Stimulated activated naive B cell treated with anti-CD40 and anti-IgM and Interleukin-4, amounts not matched to agents 10 μg/mL and 1 μg/mL and 100 μg/mL, for 72 hours (primary cell): ENCODE measurements at places on chromosomes 11 and 22.
A peak's percentile ranks its signal among the peaks of the same experiment; 100 is the strongest.

GRCh38 chr11:127247261-127247851 lies 246.8 kb upstream of the KIRREL3 start:
- H3K4me3 ChIP-seq = no peak overlapping the region
- no peak overlapping the region for H3K27ac ChIP-seq
- DNase-seq = no peak
- no peaks in the 10 kb centered on the region for H3K4me1 ChIP-seq
- H3K27me3 ChIP-seq = no peaks in the 10 kb centered on the region
- H3K36me3 ChIP-seq = no peaks in the 10 kb centered on the region

DNA sequence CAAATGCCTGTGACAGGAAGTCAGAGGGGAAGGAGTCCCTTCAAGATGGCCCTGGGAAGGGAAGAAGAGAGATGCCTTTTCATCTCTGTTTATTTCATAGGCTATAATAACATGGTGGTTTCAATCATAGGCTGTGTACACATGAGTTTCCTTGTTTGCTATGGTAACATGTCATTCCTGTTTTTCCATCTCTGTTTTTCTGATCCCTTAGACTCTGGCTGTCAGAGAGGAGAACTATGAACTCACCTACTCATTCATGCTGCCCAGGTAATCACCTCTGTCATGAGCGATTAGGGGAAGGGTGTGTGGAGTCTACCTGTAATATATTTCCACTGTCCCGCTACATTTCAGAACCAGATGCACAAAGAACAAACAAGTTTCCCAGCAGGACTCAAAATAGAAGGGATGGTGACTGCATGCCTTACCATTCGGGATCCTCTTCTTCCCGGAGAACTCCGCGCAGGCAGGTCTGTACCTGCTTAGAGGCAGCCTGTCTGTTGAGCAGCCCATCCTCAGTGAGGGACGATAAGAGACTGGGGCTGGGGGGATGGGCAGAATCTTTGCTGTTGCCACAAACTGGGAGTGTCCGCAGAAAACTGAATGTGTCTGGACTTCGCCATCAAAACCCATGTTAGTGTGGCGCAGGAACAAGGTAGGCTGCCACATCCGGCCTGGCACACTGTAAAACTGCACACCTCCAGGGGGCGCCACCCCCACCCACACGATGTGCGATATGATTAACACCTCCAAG lies 7.1 kb upstream of the PEX26 start:
- H3K36me3 ChIP-seq = no peaks in the 10 kb centered on the region
- H3K27me3 ChIP-seq = no peaks in the 10 kb centered on the region
- no peak overlapping the region for H3K27ac ChIP-seq

DNA sequence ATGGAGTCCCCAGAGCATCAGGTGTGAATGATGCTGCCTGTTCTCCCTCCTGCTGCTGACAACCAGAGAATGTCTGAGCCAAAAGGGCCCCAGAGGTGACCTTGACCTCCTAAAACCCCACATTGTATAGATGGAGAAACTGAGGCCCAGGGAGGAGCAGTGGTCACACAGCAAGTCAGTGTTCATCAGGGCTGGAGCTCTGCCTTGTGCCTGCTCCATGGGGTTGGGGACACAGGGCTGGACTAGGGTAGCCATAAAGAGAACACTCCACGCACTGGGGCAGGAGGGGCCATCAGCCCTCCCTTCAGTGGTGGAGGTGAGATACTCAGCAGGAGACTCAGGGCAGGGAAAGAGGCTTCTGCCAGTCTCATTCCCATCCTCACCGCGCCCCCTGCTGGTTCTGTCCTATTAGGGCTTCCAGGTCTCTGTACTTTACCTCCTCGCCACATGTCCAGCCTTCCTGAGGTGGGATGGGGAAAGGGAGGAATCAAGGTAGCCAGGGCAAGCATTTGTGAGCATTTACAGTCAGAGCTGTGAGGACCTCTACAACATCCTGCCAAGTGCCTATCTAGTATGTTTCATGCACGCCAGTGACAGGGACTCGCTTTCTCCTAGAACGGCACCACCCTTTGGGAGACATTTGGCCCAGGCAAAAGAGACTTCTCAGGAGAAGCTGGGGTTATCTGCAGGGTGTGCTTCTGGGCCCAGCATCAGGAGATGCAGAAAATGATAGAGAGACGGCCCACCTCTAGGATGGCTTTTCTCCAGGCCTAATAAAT lies 43.2 kb downstream of the NEU3 start:
- no peak overlapping the region for H3K4me3 ChIP-seq
- no peaks in the 10 kb centered on the region for H3K36me3 ChIP-seq
- peak; percentile 29 for DNase-seq
- H3K4me1 ChIP-seq = peaks cover 7% of the 10 kb centered on the region
- no peaks in the 10 kb centered on the region for H3K27me3 ChIP-seq

DNA sequence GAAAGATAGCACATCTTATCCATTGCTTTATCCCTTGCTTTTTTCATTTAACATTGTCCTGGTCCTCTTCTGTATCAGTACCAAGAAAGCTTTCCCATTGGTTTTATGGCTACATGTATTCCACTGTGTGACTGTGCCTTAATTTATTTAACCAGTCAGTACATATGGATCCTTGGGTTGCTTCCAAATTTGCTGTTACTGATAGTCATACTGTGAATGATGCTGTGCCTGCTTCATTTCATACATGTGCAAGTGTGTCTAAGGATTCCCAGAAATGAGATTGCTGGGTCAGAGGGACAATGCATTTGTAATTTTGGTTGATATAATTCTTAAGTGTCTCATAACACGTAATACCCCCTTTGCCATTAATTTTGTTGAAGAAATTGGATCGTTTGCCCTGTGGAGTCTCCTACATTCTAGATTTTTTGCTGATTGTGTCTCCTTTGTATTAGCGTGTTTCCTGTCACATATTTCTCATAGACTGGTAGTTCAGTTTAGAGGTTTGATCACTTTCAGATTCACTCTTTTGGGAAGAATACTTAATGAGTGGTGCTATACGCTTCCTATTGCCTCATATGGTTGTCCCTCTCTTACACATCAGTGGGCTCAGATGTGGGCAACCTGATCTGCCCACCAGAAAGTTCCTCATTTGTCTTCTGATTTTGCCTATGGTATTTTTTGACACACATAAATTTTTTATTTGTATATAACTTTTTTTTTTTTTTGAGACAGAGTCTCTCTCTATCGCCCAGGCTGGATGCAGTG lies 35.3 kb downstream of the MYBPC3 start:
- peak overlapping the region; percentile 66 for H3K27ac ChIP-seq
- no peak for DNase-seq
- no peak overlapping the region for H3K4me3 ChIP-seq

DNA sequence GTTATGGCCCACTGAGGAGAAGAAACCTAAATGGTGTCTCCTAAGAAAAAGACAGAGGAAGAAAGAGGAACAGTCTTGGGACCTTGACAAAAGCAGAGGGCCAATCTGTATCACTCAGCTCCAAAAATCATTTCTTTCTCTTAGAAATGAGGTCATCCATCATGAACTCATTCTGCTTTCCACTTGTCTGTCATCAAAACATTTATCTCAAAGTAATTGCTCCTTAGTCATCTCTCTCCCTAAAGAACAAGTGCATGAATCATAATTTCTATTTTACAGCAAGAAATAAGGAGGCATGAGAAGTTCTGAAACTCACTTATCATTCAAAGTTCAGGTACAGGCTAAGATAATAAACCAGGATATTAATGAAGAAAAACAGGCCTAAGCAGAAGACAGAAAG lies 375.6 kb downstream of the KCNA4 start:
- no peak overlapping the region for H3K4me3 ChIP-seq
- no peaks in the 10 kb centered on the region for H3K36me3 ChIP-seq

DNA sequence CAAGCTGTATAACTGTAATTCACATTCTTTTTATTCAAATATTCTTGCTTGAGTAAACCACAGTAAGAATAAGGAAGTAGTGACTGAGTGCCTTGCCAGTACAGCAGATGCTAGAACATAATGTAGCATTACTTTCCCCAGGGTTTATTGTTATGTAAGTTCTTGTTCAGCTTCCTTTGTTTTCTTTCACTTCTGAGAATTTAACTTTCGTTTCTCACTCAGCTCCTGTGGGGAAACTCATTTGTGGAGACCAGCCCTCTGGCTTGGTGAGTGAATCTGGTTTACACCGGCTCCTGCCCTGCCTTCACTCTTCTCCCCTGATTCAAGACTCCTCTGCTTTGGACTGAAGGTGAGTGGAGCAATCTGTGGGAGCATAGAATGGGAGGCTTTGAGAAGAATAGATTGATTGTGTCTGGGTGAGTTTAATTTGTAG lies at the start of gene TRIM22:
Gene TRIM22, plus strand, starts transcription at position 240 of the 433 bp plus-strand sequence. CDS start 6,443 bp downstream, outside the sequence.
- peaks cover 57% of the 10 kb centered on the region for H3K4me1 ChIP-seq
- peak; percentile 39 for DNase-seq
- H3K36me3 ChIP-seq = no peaks in the 10 kb centered on the region
- H3K4me3 ChIP-seq = peak within 1 kb of the TSS; percentile 88
- peak within 1 kb of the TSS; percentile 95 for H3K27ac ChIP-seq

DNA sequence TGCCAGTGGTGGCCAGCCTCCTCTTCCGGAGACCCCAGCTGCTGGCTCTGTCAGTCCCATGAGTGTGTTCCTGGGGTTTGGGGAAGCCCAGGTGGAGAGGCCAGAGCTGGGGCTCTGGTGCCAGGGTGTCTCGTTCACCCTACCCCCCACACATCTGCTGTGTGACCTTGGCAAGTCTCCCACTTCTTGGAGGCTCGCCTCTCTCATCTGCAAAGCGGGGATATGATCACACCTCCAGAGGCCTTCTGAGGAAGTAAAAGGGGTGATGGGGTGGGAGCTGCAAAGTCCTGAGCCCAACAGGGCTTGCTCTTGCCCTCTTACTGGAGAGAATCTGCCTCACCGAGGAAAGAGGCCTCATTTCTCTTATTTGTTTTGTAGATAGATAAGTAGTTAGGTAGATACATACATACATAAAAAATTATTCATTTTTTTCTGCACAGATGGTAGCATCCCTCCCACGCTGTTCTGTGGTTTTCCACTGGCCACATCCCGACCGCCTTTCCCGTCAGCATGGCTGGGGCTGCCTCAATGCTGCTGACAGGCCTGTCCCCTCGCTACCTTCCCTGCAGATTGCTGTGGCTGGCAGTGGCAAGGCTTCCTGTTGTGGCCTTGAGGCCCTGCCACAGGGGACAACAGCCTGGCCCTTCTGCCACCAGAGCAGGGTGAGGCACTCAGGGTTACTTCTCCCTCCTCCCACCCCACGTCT lies 23.9 kb downstream of the MYO7A start:
- H3K4me3 ChIP-seq = peak overlapping the region; percentile 60
- peaks cover 27% of the 10 kb centered on the region for H3K27me3 ChIP-seq
- peak; percentile 63 for DNase-seq

- no peak overlapping the region for H3K4me3 ChIP-seq
- H3K27me3 ChIP-seq = peaks cover 71% of the 10 kb centered on the region
- no peaks in the 10 kb centered on the region for H3K36me3 ChIP-seq
- no peak for DNase-seq
- no peak overlapping the region for H3K27ac ChIP-seq
- H3K4me1 ChIP-seq = peaks cover 22% of the 10 kb centered on the region
Measured at GRCh38 chr11:43554148-43554473, 126.4 kb upstream of the HSD17B12 start.

- peaks cover 35% of the 10 kb centered on the region for H3K4me1 ChIP-seq
- DNase-seq = peak; percentile 90
Measured at GRCh38 chr11:86214710-86215109, 29.8 kb upstream of the EED start.

- H3K4me3 ChIP-seq = no peak overlapping the region
- H3K36me3 ChIP-seq = no peaks in the 10 kb centered on the region
- no peaks in the 10 kb centered on the region for H3K27me3 ChIP-seq
- DNase-seq = no peak
- H3K4me1 ChIP-seq = no peaks in the 10 kb centered on the region
Measured at GRCh38 chr11:105181100-105181499, 41.5 kb upstream of the CARD18 start.

DNA sequence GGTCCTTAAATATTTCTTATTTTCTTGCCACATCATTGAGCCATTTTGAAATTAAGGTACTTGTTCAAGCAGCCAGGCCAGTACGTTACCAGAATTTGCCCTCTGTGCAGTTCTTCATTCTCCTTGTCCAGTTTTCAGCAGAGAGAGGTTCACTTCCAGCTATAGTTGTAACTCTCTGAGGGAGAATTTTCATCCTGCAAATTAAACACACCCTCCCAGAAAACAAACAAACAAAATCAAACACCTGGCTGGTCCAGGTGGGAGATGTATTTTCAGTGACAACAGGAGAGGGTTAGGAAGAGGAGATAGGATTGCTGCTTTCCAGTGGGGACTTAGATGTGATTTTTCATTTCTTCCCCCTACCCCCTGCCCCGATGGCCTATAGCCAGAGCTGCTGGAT lies 45.0 kb downstream of the LHFPL7 start:
- no peak overlapping the region for H3K27ac ChIP-seq
- peaks cover 6% of the 10 kb centered on the region for H3K27me3 ChIP-seq
- no peaks in the 10 kb centered on the region for H3K4me1 ChIP-seq
- H3K36me3 ChIP-seq = peaks cover 14% of the 10 kb centered on the region

- H3K36me3 ChIP-seq = peaks cover 46% of the 10 kb centered on the region
- no peaks in the 10 kb centered on the region for H3K27me3 ChIP-seq
- H3K27ac ChIP-seq = no peak overlapping the region
- DNase-seq = no peak
Measured at GRCh38 chr11:126310992-126311310, 7.1 kb downstream of the DCPS start.

DNA sequence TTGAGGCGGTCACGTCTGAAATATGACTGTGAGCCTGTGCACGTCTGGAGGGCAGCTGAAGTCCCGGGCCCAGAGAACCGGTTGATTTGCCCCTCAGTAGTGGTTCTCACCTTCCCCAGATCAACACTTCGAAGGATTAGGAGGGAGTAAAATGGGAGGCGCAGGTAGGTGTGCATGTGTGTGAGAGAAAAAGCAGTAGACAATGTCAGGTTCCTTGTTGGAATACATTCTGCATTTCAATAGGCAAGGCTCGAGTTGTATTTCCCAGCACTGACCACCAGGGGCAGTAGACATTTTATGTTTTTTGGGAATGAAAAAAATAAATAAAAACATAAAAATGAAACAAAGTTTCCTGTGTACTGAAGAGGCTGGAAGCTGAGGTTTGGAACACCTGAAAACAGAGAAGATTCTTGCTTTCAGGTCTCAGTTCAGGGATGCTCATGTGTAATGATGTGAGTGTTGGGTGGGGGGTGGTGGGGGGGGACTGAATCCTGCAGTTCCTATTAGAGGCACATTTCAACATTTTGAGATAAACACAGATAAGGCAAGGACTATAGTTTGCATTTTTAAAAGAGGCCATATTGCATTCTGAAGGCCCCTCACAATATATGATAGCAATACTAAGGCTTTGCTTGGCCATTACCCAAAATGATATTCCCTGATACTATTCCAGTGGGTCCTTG lies 333.9 kb downstream of the CADM1 start:
- no peak overlapping the region for H3K27ac ChIP-seq
- H3K4me3 ChIP-seq = no peak overlapping the region
- H3K27me3 ChIP-seq = no peaks in the 10 kb centered on the region
- no peaks in the 10 kb centered on the region for H3K36me3 ChIP-seq
- H3K4me1 ChIP-seq = no peaks in the 10 kb centered on the region

- peak overlapping the region; percentile 11 for H3K27ac ChIP-seq
- H3K36me3 ChIP-seq = no peaks in the 10 kb centered on the region
- peak overlapping the region; percentile 7 for H3K4me3 ChIP-seq
- peaks cover 17% of the 10 kb centered on the region for H3K4me1 ChIP-seq
Measured at GRCh38 chr11:58900479-58901420, 38.5 kb upstream of the GLYATL1 start.
